Mesothelial cell of epicardium (in vitro differentiated cells): ENCODE measurements at places on chromosomes 4 and X.

GRCh38 chr4:48858130-48858529 is 27.2 kb downstream of the OCIAD1 start:
- no peak overlapping the region for H3K4me3 ChIP-seq
- no peaks in the 10 kb centered on the region for H3K4me1 ChIP-seq
- H3K27me3 ChIP-seq = no peaks in the 10 kb centered on the region

GRCh38 chrX:9745417-9746115 is 20.1 kb downstream of the GPR143 start:
- H3K27me3 ChIP-seq = peaks cover 2% of the 10 kb centered on the region
- peaks cover 19% of the 10 kb centered on the region for H3K4me1 ChIP-seq
- H3K27ac ChIP-seq = peak overlapping the region; percentile 35
- no peak for DNase-seq

- no peaks in the 10 kb centered on the region for H3K4me1 ChIP-seq
- peaks cover 3% of the 10 kb centered on the region for H3K27me3 ChIP-seq
- no peaks in the 10 kb centered on the region for H3K36me3 ChIP-seq
- H3K4me3 ChIP-seq = no peak overlapping the region
Observed at GRCh38 chrX:148599404-148599803, 99.0 kb downstream of the AFF2 start.

DNA sequence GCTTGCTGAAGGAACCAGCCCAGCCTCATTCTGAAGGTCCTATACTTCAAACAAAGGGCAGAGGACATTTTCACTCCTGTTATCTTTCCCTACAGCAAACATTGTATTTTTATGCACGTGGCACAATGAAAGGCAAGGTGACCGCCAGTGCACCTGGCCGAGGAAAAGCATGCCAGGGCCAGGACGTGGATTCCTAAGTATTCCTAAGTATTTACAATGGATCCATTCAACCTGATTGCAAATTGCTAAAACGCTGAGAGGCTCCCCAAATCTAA is 127.9 kb upstream of the FTHL17 start:
- DNase-seq = no peak
- H3K27ac ChIP-seq = no peak overlapping the region
- H3K27me3 ChIP-seq = no peaks in the 10 kb centered on the region
- H3K4me3 ChIP-seq = no peak overlapping the region
- peaks cover 2% of the 10 kb centered on the region for H3K4me1 ChIP-seq
- peaks cover 21% of the 10 kb centered on the region for H3K36me3 ChIP-seq

DNA sequence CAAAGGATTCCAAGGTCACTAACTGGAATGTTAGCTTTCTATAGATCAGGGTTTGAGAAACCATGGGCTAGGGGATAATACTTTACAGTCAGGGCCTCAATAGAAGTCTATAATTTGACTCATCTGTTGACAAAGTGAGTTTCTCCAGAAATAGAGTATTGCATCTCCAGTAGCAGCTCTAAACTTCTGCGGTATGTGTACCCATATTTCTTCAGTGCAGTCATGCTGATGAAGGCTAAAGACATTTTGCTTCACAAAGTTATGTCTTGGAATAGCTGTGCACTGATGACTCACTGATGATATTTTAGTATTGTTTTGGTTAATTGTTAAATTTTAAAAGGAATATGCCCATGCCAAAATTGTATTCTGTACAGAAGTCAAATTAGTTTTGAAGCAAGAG is 464.9 kb upstream of the AMOT start:
- peaks cover 3% of the 10 kb centered on the region for H3K36me3 ChIP-seq
- no peak overlapping the region for H3K27ac ChIP-seq
- H3K4me1 ChIP-seq = peaks cover under 1% of the 10 kb centered on the region
- DNase-seq = no peak

DNA sequence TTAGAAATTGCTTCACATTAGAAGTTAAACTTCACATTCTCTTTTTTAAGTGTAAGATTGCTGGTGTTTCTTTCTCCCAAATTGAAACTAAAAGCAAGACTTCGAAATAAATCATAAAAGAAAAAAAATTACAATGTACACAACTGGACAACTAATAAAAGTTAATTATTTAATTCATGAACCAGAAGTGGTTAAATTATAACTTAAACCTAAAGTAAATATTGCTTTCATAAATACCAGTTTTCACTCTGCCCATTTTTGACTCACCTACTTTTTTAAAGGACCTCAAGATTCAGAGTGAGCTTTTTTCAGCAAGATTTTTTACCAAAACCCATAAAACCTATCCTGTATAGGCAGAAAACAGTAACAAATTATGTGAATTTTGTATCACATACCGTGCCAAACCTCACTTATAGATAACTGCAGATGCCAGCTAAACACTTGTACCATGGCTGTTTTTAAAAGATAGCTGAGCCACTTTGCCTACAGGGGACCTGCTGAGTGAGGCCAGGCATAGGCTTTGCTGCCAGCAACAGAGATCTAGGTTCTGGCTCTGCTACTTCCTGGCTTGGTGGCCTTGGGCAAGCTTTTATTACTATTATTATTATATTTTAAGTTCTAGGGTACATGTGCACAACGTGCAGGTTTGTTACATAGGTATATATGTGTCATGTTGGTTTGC is 259.8 kb downstream of the NR3C2 start:
- no peaks in the 10 kb centered on the region for H3K36me3 ChIP-seq
- H3K27me3 ChIP-seq = peaks cover 8% of the 10 kb centered on the region
- DNase-seq = no peak
- no peak overlapping the region for H3K27ac ChIP-seq
- no peak overlapping the region for H3K4me3 ChIP-seq
- peaks cover 4% of the 10 kb centered on the region for H3K4me1 ChIP-seq

- peaks cover 17% of the 10 kb centered on the region for H3K4me1 ChIP-seq
- no peaks in the 10 kb centered on the region for H3K27me3 ChIP-seq
- no peaks in the 10 kb centered on the region for H3K36me3 ChIP-seq
- DNase-seq = no peak
Observed at GRCh38 chrX:131271274-131271673, 17.8 kb downstream of the IGSF1 start.

- H3K4me3 ChIP-seq = no peak overlapping the region
- H3K27ac ChIP-seq = no peak overlapping the region
- no peak for DNase-seq
- H3K27me3 ChIP-seq = no peaks in the 10 kb centered on the region
- H3K36me3 ChIP-seq = no peaks in the 10 kb centered on the region
- H3K4me1 ChIP-seq = peaks cover 2% of the 10 kb centered on the region
Observed at GRCh38 chr4:142282870-142283431, 563.1 kb downstream of the INPP4B start.

DNA sequence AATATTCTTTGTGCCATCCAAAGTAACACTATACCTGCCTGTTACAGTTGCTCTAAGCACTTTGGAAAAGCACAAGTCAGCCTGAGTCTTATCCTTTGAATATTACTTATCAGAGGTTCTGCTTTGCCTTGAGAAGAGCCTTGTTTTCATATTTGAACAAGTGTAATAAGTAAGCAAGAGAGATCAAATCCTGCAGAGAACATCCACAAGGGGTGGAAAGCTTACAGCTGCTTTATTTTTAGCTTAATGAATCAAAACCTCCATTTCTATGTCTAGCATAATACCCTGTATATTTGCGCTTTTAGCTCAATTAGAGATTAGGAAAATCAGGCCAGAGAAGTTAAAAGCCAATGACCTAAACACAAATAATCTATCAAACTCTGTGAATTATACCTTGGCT is 139.8 kb downstream of the CDS1 start:
- H3K27me3 ChIP-seq = no peaks in the 10 kb centered on the region
- H3K4me3 ChIP-seq = no peak overlapping the region
- no peak for DNase-seq
- peaks cover 53% of the 10 kb centered on the region for H3K36me3 ChIP-seq

DNA sequence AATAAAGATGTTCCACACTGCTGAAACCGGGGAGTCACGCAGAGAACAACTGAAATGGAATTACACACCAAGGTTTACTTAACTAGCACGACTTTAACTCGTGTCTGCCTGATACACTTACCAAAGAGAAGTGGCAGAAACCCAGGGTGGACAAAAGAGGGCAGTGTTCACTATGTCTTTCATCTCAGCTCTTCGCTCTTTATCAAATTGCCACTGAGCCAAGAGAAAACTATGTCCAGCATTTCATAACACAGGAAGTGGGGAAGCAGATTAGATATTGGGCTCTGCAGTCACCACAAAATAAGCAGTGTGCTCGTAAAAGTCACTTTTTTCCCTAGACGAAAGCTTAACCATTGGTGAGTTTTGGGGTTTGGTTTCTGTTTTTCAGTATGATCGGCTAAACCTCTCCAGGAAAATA is 155.7 kb downstream of the CHIC2 start:
- peaks cover 42% of the 10 kb centered on the region for H3K4me1 ChIP-seq
- no peaks in the 10 kb centered on the region for H3K36me3 ChIP-seq
- H3K4me3 ChIP-seq = peak overlapping the region; percentile 19
- H3K27me3 ChIP-seq = peaks cover 31% of the 10 kb centered on the region

DNA sequence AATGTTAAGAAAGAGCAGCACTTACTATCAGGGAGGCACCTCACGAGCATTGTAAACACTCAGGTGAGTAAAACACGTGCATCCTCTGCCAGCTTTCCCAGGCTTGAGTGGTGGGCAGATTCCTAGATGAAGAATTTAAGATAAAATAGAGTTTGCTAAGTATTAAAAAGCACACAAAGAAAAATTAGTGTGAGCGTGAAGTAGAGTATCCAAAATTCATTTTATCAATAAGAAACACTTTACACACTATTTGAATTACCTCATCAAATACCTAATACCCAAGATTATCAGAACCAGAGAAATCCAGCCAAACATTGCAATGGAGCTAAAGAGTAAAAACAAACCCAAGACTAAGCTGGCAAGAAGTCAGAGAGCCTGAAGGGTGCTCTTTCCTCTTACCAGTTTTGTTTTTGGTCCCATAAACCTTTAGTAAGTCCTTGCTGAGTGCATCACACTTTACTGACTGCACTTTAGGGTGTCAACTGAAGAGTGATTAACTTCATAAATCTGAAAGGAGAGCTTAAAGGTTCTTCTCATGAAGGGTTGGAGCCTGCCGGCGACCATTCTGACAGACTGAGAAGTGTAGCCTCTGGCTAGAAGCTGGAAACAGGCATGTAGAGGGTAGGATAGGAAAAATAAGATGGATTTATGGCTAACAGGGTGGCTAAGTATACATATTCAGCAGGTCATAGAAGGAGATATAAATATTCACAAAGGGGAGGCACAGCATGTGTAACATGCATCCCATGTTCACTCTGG is 151.1 kb downstream of the SLC7A11 start:
- no peaks in the 10 kb centered on the region for H3K36me3 ChIP-seq
- peaks cover 36% of the 10 kb centered on the region for H3K4me1 ChIP-seq
- DNase-seq = no peak
- H3K27me3 ChIP-seq = no peaks in the 10 kb centered on the region
- peak overlapping the region; percentile 47 for H3K27ac ChIP-seq
- peak overlapping the region; percentile 57 for H3K4me3 ChIP-seq

- no peaks in the 10 kb centered on the region for H3K27me3 ChIP-seq
- no peaks in the 10 kb centered on the region for H3K36me3 ChIP-seq
- no peak for DNase-seq
- no peaks in the 10 kb centered on the region for H3K4me1 ChIP-seq
Observed at GRCh38 chr4:185518069-185518468, 17.2 kb downstream of the PDLIM3 start.

- H3K27me3 ChIP-seq = no peaks in the 10 kb centered on the region
- H3K4me1 ChIP-seq = peaks cover 4% of the 10 kb centered on the region
- DNase-seq = no peak
- no peak overlapping the region for H3K4me3 ChIP-seq
- H3K36me3 ChIP-seq = peaks cover 5% of the 10 kb centered on the region
Observed at GRCh38 chr4:149102765-149103164, 660.6 kb upstream of the NR3C2 start.

DNA sequence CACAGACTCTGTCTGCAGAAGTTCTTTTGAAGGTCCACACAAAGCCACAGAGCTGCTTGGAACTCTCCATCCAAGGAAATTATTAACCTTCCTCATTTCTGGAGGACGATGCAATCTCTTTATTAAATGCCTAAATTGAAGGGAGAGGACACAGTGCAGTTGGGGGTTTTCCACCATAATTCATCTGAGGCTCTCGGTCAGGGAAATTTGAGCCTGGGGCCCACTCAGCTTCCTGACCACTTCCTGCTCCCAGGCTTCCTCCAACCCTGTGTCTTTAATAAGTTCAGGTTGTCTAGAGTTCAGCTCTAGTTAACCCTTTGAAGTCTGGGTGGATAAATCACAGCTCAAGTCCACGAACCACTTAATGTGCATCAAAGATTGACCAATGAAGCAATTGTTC is 58.5 kb downstream of the PRPS1 start:
- no peaks in the 10 kb centered on the region for H3K36me3 ChIP-seq
- no peak for DNase-seq
- H3K4me1 ChIP-seq = peaks cover 26% of the 10 kb centered on the region
- H3K27ac ChIP-seq = peak overlapping the region; percentile 44
- H3K4me3 ChIP-seq = no peak overlapping the region
- no peaks in the 10 kb centered on the region for H3K27me3 ChIP-seq

DNA sequence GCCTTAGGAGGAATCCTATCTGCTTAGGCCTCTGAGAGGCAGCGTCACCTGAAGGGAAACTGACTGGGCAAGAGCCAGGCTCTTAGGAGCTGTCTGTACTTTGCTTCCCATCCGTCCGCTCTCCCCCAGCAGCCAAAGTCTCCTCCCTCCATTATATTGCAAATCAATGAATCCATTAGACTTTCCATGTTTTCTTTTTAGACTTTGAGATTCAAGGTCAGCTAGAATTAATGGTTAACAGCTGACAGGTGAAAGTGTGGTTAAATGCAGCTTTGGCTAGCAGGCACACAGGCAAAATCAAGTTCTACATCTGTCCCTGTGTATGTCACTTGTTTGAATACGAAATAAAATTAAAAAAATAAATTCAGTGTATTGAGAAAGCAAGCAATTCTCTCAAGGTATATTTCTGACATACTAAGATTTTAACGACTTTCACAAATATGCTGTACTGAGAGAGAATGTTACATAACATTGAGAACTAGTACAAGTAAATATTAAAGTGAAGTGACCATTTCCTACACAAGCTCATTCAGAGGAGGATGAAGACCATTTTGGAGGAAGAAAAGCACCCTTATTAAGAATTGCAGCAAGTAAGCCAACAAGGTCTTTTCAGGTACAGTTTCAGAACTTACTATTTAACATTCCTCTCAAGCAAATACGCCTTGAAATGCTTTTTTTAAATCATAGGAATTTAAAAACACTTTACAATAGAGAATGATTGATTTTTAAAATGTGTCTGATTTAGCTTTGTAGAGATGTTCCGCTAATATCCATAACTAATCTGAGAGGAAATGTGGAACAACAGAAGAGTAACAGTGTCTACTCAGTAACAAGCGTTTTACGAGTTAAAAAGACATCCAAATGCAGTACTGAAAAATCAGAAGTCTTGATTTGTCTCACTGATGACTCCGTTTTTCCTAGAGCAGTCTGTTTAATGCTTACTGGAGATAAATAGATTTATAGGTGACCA is at the start of gene F11:
Gene F11 (plus strand): TSS at position 507 of the 970 bp plus-strand sequence. CDS start 948 bp downstream, outside the sequence.
- H3K27ac ChIP-seq = peak within 1 kb of the TSS; percentile 77
- peaks cover 18% of the 10 kb centered on the region for H3K4me1 ChIP-seq
- peak within 1 kb of the TSS; percentile 70 for H3K4me3 ChIP-seq
- H3K27me3 ChIP-seq = peaks cover 7% of the 10 kb centered on the region
- no peaks in the 10 kb centered on the region for H3K36me3 ChIP-seq
- no peak for DNase-seq

DNA sequence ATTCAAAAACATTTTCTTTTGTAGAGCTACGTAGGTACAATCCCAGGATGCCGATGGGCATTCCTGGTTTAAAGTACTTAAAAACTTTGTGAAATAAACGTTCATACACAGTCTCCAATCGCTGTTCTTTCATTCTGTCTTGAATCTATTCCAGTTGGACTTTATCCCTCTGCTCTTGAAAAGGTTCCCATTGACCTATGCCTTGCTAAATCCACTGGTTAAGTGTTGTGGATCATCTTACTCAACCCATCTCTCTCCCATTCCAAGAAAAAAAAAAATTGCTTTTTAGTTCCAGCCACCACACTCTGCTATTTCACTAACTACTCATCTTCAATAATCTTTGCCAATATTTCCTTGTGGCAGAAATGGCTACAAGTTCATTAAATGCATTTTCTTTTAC is 542.3 kb upstream of the GRIA3 start:
- no peak for DNase-seq
- no peaks in the 10 kb centered on the region for H3K27me3 ChIP-seq
- H3K4me1 ChIP-seq = no peaks in the 10 kb centered on the region
